ENCODE measurements at places on chromosomes 12 and 14. TPM values are rescaled to one million over a fixed set of nuclear protein-coding genes. Genes with fewer than 3 reads are reported as not detected.

DNA sequence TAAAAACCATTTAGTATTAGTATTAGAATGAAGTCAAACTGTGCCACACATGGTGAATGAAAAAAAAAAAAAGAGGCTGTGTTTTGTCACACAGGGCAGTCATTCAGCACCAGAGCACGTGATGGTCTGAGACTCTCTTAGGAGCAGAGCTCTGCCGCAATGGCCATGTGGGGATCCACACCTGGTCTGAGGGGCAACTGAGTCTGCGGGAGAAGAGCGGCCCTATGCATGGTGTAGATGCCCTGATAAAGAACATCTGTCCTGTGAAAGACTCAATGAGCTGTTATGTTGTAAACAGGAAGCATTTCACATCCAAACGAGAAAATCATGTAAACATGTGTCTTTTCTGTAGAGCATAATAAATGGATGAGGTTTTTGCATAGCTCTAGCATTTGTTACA lies 12.2 kb upstream of the BDKRB1 start:
- H3K4me3 ChIP-seq = no peak overlapping the region
- H3K36me3 ChIP-seq = no peaks in the 10 kb centered on the region
- H3K27me3 ChIP-seq = no peaks in the 10 kb centered on the region
- no peak overlapping the region for H3K27ac ChIP-seq

DNA sequence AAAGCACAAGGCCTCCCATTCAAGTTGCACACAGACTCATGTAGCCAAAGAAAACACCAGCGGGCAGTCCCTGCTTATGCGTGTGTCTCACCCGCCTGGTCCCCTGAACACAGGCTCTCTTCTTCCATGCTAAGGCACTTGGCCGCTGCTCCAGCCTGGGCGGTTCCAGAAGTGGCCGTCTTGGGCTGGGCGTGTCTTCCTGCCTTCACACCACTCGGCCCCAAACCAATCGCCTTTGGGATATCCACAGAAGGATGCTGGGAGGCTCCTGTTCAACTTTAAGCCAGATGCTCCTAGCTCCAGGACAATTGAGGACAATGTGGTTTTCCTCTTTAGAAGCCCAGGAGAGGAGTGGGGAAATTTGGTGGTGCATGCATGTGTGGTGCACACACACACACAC lies 2.2 kb downstream of the SCARB1 start:
- no peak overlapping the region for H3K27ac ChIP-seq
- H3K4me1 ChIP-seq = peaks cover 21% of the 10 kb centered on the region
- H3K36me3 ChIP-seq = no peaks in the 10 kb centered on the region
- no peak for DNase-seq
- no peak overlapping the region for H3K4me3 ChIP-seq
- no peaks in the 10 kb centered on the region for H3K27me3 ChIP-seq

DNA sequence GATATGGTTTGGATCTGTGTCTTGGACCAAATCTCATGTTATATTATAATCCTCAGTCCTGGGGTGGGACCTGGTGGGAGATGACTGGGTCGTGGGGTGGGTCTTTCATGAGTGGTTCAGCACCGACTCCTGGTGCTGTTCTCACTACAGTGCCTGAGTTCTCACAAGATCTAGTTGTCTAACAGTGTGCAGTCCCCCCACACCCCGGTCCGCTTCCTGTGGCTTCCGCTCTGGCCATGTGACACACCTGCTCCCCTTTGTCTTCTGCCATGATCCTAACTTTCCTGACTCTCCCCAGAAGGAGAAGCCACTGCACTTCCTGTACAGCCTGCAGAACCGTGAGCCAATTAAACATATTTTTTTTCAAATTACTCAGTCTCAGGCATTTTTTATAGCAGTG lies 1262.2 kb downstream of the TMEM121 start:
- H3K36me3 ChIP-seq = no peaks in the 10 kb centered on the region
- DNase-seq = no peak
- H3K27ac ChIP-seq = no peak overlapping the region
- peaks cover 18% of the 10 kb centered on the region for H3K4me1 ChIP-seq

DNA sequence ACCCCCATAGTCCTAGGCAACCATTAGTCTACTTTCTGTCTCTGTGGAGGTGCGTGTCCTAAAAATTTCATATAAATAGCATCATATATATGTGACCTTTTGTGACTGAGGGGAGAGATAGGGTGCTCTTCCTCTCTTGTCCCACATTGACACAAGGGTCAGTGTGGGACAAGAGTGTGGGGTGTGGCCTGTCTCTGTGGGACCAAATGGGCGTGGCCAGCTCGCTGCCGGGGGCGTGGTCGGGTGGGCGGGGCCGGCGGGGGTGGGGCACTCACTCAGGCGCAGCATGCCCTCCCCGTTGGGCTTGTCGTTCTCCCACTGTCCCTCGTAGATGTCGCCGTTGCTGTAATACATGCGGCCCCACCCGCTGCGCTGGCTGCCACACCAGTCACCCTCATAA lies 15.5 kb downstream of the MORN3 start:
- peaks cover 6% of the 10 kb centered on the region for H3K4me1 ChIP-seq
- no peak overlapping the region for H3K4me3 ChIP-seq
- no peak overlapping the region for H3K27ac ChIP-seq

- H3K36me3 ChIP-seq = no peaks in the 10 kb centered on the region
- DNase-seq = no peak
- no peak overlapping the region for H3K4me3 ChIP-seq
- no peaks in the 10 kb centered on the region for H3K27me3 ChIP-seq
- no peak overlapping the region for H3K27ac ChIP-seq
Observed at GRCh38 chr12:128840862-128841468, 12.3 kb upstream of the GLT1D1 start.

DNA sequence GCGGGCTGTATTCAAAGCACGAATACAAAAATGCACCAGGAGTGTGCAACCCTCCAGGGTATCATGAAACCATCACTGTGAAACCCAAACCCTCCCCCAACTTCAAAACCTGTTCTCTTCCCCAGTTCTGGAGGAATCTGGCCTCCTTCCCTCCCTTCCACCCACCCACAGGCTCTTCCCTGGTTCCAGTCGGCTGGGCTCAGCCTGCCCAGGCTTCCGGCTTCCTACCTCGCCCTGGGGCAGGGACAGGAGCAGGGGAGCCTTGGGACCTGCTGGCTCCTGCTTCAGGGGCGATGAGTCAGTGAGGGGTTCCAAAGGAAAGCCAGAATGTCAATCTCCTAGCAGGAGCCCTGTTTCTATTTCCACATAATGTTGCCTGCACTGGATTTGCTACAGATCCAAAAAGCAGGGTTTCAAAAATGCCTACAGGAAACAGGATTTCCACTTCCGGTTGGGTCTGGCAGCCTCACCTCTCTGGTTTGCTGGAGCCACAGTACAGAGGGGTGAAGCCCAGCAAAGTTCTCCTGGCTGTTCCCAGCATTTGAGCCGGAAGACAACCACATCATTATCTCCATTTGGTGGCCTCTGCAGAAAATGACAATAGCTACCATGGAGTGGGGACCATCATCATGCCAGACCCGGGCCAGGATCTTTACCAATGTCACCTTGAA lies 278.3 kb downstream of the DPF3 start:
- DNase-seq = no peak
- H3K27ac ChIP-seq = no peak overlapping the region
- no peaks in the 10 kb centered on the region for H3K36me3 ChIP-seq

GRCh38 chr12:127284870-127285431 lies 982.0 kb upstream of the TMEM132C start:
- no peak overlapping the region for H3K4me3 ChIP-seq
- H3K36me3 ChIP-seq = no peaks in the 10 kb centered on the region
- H3K4me1 ChIP-seq = peaks cover 2% of the 10 kb centered on the region
- no peak for DNase-seq
- no peaks in the 10 kb centered on the region for H3K27me3 ChIP-seq
- H3K27ac ChIP-seq = no peak overlapping the region

DNA sequence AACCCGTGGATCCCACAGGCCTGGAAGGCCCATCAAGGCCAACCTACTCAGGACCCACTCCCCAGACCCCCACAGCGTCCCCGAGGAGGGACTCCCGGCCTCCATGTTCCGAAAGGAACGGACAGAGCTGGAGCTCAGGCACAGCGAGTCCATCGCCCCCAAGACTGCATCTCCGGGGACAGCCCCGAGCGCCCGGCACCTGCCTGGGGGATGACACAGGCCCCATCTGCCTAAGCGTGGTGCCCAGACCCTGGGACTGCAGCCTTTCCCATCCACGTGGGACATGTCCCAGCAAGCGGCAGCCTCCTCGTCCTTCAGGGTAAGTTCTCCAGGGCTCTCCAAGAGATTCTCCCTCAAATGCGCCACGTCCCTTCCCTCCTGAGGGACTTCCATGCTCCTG lies 12.1 kb upstream of the DIO3 start:
- no peaks in the 10 kb centered on the region for H3K36me3 ChIP-seq
- H3K27ac ChIP-seq = no peak overlapping the region
- H3K4me3 ChIP-seq = no peak overlapping the region
- no peaks in the 10 kb centered on the region for H3K4me1 ChIP-seq
- DNase-seq = no peak
- H3K27me3 ChIP-seq = peaks cover 3% of the 10 kb centered on the region

GRCh38 chr12:19510461-19510860 lies 71.2 kb downstream of the AEBP2 start:
- peaks cover 16% of the 10 kb centered on the region for H3K36me3 ChIP-seq
- H3K4me3 ChIP-seq = no peak overlapping the region
- DNase-seq = no peak
- no peaks in the 10 kb centered on the region for H3K27me3 ChIP-seq

DNA sequence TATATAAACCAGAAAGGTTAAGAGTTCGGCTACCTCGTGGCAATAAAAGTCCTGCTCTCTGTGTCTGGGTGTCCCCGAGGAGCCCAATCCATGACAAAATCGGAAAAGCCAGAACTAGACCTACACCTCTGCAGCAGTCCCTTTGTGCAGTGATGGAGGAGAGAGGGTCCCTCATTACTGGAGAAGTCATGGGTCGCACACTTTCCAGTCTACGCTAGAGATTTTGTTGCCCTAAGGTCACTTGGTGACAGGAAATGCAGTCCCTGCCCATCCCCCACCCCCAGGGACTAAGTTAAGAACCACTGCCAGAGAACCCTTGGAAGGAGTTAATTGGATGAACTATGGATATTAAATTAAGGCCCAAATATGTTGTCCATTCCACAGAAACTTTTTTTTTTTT lies 104.4 kb upstream of the ATF7IP start:
- no peaks in the 10 kb centered on the region for H3K36me3 ChIP-seq
- H3K27me3 ChIP-seq = no peaks in the 10 kb centered on the region
- no peak for DNase-seq
- H3K4me3 ChIP-seq = no peak overlapping the region

DNA sequence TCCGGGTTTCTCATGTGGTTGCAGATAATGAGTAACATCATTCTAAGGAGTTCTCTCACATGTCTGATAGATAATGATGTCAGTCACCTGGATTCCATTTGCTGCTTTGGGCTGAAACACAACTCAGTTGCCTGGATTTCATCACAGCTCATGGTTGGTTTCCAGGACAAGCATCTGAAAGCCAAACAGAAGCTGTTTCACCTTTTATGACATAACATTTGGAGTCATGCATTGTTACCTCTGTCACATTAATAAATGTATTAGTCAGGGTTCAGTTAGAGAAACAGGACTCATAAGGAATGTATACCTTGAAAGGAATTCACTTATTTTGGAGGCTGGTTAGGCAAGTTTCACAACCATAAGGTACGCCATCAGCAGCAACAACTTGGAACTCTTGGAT lies 251.9 kb upstream of the ATXN7L3B start:
- no peaks in the 10 kb centered on the region for H3K27me3 ChIP-seq
- no peak overlapping the region for H3K4me3 ChIP-seq
- peak; percentile 1 for DNase-seq
- H3K27ac ChIP-seq = no peak overlapping the region
- H3K36me3 ChIP-seq = no peaks in the 10 kb centered on the region

- H3K4me1 ChIP-seq = peaks cover 11% of the 10 kb centered on the region
- no peak overlapping the region for H3K27ac ChIP-seq
- H3K27me3 ChIP-seq = no peaks in the 10 kb centered on the region
- DNase-seq = no peak
- H3K36me3 ChIP-seq = no peaks in the 10 kb centered on the region
- H3K4me3 ChIP-seq = no peak overlapping the region
Observed at GRCh38 chr12:51788876-51789275, 59.6 kb downstream of the FIGNL2 start.

DNA sequence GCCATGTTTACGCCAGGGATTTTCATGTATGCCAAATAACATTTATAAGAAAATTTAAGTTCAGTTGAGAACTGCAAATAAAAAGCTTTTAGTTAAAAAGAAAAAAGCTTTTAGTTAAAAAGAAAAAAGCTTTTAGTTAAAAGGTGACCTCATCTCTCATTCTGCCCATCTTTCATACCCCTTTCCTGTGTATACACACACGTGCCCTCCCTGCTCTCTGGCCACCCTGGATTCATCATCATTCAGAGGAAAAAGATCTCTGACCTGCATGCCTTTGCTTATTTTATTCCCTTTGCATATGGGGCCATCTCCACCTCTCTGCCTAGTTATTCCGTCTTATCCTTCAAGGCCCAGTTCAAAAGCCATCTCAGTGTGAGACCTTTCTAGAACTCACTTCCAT lies 38.1 kb upstream of the CDK17 start:
- no peak for DNase-seq
- no peaks in the 10 kb centered on the region for H3K36me3 ChIP-seq
- H3K4me3 ChIP-seq = no peak overlapping the region
- no peaks in the 10 kb centered on the region for H3K27me3 ChIP-seq
- peaks cover 6% of the 10 kb centered on the region for H3K4me1 ChIP-seq
- no peak overlapping the region for H3K27ac ChIP-seq

DNA sequence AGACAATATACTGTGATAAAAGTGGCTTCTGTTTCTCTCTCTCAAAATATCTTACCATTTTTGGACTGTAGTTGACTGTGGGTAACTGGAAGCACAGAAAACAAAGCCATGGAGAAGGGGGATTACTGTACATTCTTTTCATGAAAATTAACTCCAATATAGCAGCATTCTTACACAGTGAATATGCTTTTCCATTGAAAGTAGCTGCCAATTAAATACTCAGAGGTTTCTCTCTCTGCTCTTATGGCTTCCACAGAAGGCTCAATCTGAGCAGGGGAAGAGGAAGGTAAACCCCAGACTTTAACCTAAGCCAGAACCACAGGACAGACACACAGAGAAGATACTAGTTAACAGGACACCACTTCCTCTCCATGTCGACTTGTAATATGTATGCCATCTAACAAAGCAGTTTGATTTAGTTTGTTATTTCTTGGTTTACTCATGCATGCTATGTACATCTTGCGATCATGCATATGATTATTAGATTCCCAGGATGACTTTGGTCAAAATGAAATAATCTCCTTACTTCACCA lies 150.2 kb downstream of the SSPN start:
- H3K4me3 ChIP-seq = no peak overlapping the region
- no peaks in the 10 kb centered on the region for H3K27me3 ChIP-seq
- DNase-seq = peak; percentile 30
- no peak overlapping the region for H3K27ac ChIP-seq
- no peaks in the 10 kb centered on the region for H3K4me1 ChIP-seq

Gene ANKRD33
- 0.02 TPM for polyA plus RNA-seq

Gene DEPDC4
- polyA plus RNA-seq = 0.94 TPM

Gene TNS2
- polyA plus RNA-seq = 40.4 TPM

Gene SLC4A8
- 1.2 TPM for polyA plus RNA-seq

Gene PAX9
- polyA plus RNA-seq = 30.9 TPM

Gene BMAL2
- 7.6 TPM for polyA plus RNA-seq

Gene VWF
- polyA plus RNA-seq = 33.8 TPM

Gene CEBPE
- 0.87 TPM for polyA plus RNA-seq

Gene GPR84
- 0.62 TPM for polyA plus RNA-seq

Gene IFNG-AS1
- 0.07 TPM for polyA plus RNA-seq

Gene OTX2
- 0.11 TPM for polyA plus RNA-seq

Gene FAM222A
- polyA plus RNA-seq = 0.78 TPM
